NCI-H187 (cell line): ENCODE measurements at places on chromosomes 1 and 21.

DNA sequence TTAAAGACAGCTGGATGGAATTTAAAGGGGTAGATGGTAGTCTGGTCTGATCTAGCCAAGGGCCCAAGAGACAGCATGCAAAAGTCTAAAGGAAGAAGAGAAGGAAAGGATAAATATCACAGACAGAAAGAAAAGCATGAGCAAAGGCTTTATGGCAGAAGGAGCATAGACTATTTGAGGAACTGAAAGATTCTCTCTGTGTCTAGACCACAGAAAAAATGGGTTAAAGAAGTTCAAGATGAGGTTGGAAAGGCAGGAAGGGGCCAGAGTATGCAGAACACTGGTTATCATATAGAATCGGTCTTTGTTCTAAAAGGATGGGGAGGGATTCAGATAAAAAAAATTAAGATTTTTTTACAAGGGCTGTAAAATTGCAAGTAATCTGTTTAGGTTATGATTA lies 136.8 kb upstream of the SGIP1 start:
- DNase-seq = no peak

- DNase-seq = no peak
Measured at GRCh38 chr1:170461291-170461747, 70.6 kb upstream of the GORAB start.

- DNase-seq = no peak
Measured at GRCh38 chr1:21305900-21306189, 15.6 kb upstream of the ECE1 start.

DNA sequence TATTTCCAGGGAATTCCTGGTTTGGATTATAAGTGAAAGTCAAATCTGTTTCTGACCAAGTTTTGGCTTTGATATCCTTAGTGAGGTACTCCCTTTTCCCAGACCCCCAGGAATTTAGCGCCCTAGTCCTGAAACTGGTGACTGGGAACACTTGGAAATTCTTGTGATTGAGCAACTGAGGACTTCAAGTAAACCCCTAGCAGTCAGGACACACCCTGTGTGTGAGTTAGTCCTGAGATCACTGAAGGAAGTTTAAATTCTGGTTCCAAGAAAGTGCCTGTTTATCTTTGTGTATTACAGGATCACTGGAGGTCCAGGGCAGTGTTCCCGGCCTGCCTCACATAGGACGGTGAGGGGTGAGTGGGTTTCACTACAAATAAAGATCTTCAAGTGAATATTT lies 95.1 kb upstream of the F3 start:
- DNase-seq = no peak

DNA sequence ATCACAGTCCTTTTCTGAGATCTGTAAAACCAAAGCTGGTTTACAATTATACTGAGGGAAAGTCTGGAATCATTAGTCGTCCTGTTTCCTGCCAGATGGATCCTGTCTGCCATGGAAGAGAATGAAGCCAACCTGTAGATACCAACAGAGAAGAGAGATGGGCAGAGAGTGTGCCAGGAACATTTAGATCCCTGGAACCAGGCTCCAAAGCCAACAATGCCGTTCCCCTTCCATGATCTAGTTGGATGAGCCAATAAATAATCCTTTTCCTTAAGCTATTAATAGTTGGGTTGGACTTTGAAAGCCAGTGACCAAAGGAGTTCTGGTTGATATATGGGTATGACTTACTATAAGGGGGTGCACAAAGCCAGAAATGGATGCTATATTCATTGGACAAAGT lies 15.0 kb downstream of the CAPN8 start:
- DNase-seq = no peak

- DNase-seq = no peak
Measured at GRCh38 chr1:208527156-208527555, 283.0 kb upstream of the PLXNA2 start.

DNA sequence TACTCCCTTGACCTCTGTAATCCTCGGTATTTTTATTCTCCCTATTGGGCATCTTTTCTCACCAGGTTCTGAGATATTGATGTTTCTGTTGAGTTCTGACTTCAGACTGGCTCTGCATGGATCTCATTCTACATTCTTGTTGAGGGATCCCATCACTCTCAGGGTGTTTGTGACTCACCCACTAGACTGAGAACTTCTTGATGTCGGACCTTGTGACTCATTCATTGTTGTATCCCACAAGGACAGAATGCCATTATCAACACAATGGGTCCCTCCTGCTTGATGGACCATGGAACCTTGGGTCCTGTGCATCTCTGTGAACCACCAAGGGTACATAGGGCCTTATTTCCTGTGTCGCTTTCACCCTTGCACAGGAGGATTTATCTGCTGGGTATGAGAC lies 174.1 kb downstream of the PBX1 start:
- DNase-seq = no peak

DNA sequence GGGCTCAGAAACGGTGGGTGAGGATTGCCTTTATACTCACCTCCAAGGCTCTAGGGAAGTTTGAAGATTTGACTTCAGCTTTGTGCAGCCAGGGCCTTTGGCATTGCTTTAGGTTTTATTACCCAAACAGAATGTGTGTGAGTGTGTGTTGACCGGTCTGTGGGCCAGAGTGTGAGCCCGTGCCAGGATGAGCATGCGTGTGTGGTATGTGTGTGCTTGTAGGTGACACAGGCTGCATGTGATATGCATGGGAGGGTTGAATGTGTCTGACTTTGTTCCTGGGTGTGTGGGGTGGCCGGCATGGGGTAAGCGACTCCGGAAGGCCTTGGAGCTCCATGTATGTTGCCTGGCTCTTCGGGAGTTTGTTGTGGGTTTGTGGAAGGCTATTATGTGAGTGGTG lies 160.5 kb downstream of the FOXD2 start:
- no peak for DNase-seq

GRCh38 chr1:145805057-145805456 lies 18.8 kb downstream of the RNF115 start:
- no peak for DNase-seq

DNA sequence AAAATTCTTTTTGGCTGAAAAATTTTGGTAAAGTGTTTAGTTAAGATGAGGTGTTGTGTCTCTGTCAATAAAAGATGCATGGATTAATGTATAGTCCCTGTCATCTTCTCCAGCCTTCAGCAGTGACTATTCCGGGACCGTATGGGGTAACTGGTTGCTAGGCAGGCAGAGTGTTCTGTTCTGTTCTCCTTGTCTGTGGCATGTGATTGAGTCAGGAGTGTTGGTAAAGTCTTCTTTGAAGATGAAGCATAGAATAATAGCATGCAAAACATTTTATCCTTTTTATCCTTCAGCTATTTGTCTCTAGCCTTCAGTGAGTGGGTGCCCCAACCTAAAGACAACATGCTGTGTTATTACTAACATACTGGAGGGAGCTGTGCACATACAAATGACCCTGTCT lies 74.6 kb downstream of the RGL1 start:
- no peak for DNase-seq

GRCh38 chr1:167882376-167882775 lies 31.6 kb downstream of the ADCY10 start:
- DNase-seq = no peak

GRCh38 chr1:88371436-88372023 lies 312.5 kb upstream of the PKN2 start:
- DNase-seq = no peak
